Stimulated activated effector memory CD8-positive, alpha-beta T cell treated with anti-CD3 and anti-CD28 coated beads, Interleukin-12 subunit alpha, Interleukin-12 subunit beta, amount 100 ng/mL, for 72 hours (primary cell): ENCODE measurements at places on chromosomes 1 and 21.

DNA sequence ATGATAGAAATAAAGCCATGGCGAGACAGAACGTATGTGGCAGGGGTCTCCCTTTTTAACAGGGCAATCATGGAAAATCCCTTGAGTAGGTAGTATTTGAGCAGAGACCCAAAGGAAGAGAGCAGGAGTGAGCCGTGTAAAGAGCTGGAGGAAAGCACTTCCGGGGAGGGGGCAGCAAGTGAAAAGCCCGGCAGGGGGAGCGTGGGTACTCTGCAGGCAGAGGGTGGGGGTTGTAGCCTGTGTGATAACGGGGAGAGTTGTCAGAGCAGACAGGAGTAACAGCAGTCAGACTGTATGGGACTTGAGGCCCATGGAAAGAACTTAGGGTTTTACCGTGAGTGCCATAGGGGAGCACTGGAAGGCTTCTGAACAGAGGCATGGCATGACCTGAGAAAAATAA is 51.1 kb upstream of the LDLRAP1 start:
- no peak for DNase-seq

- no peak for DNase-seq
Observed at GRCh38 chr1:218874313-218874712, 299.4 kb upstream of the LYPLAL1 start.

- DNase-seq, result no peak
Observed at GRCh38 chr1:57671750-57672149, 247.9 kb upstream of the DAB1 start.

GRCh38 chr1:26553942-26554682 is 24.6 kb downstream of the RPS6KA1 start:
- no peak for DNase-seq

- no peak for DNase-seq
Observed at GRCh38 chr1:213993929-213994328, 6.2 kb downstream of the PROX1 start.

DNA sequence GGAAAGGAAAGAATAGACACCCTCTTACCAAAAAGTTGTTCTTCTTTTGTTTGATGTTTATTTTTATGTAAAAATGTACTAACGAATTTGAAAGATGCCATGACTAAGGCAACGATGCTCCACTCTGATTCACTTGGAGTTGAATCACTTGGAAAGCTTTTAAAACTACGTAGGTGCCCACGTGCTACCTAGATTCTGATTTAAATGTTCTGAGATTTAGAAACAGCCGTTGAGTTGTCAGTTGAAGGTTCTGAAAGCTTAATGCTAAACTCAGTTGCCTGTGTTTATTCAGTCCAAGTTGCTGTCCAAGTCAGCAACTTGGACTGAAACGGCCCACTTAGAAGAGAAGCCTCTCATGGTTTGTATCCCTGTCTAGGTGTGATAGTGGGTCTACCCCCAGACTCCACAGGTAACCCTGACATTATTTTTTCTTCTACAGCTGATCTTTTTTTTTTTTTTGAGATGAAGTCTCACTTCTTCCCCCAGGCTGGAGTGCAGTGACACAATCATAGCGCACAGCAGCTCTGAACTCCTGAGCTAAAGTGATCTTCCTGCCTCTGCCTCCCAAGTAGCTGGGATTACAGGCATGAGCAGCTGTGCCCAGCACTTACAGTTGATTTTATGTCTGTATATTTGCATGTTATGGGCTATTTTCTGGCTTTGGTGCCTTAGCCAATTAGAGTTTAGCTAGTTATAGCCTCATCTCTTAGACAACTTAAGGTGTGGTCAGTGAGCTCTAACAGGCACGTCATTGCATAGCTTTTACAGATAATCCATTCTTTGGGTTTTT is 1.4 kb upstream of the VAMP4 start:
- DNase-seq, result no peak

- no peak for DNase-seq
Observed at GRCh38 chr1:212718499-212718898, 18.9 kb upstream of the BATF3 start.
